BJ (cell line): ENCODE measurements at places on chromosomes 7 and 10.

- no peak for DNase-seq
Observed at GRCh38 chr10:128178302-128178958, 52.2 kb upstream of the MKI67 start.

DNA sequence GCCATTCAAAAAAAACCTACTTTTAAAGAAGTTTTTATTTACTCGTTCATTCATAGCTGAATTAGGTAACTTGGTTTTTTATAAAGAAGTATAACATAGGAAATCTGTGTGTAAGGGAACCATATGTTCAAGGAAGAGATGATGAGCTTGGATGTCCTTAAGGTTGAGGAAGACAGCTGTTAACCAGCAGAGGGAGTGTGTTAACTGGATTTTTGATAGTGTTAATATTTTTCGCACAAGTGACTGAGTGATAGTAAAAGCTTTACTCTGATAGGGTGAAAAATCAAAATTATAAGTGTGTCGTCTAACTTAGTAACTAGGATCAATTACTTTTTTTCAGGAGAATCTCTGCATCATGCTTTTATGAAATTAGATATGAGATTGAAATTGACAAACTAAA, 134.7 kb downstream of the ARL5B start:
- no peak for DNase-seq

DNA sequence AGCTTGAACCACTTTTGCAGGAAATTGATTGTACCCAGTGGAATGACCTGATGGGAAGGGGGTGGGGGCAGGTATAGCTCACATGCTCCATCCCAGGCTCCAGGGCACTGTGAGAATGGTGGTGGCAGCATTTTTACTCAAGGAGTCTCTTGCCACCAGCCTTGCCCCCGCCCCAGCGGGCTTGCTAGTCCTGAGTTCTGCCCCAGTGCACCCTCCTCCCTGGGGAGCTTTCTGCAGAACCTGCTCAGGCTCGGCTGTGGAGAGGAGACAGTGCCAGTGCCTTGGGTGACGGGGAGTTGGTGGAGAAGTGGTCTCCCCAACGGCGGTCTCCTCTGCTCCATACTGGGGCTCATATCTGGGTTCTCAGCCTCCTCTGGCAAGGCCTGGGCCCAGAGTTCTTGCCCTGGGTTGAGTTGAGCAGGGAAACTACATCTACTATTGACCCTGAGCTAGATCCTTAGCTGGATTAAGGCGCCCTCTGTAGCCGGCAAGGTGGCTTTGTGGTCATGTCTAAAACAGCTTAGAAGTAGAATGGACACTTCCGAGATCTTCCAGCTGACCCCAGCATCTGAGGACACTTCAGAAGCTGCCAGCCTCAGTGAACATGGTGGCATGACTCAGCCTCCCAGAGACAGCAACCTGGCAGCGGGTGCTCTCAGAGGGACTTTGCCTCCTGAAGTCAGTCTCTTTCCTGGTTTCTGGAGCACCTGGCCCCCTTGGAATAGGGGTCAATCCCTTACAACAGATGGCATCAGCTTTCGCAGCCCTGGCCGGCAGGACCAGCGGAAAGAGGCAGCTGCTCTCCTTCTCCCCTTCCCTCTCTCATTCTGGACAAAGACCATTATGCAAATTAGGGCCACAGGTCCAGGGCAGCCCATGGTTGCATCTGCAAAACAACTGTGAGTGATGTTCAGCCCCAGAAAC, 363.4 kb upstream of the MKI67 start:
- no peak for DNase-seq

DNA sequence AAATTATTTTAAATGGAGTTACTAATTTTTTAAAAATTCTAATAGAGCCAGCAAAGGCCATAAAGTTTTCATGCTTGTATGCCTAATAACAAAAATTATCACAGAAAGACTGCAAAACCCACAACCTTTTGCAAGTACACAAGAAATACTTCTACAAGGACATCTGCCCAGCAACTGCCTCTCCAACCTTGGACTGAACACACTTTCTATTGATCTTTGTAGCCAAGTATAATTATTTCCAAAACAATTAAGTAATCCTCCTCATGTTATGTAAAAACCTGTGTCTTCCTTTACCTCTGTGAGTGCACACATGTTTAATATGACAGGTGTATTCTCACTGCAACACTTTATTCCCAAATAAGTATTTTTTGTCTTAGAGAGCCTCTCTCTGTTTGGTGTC, 16.6 kb upstream of the ACSM6 start:
- DNase-seq: no peak

DNA sequence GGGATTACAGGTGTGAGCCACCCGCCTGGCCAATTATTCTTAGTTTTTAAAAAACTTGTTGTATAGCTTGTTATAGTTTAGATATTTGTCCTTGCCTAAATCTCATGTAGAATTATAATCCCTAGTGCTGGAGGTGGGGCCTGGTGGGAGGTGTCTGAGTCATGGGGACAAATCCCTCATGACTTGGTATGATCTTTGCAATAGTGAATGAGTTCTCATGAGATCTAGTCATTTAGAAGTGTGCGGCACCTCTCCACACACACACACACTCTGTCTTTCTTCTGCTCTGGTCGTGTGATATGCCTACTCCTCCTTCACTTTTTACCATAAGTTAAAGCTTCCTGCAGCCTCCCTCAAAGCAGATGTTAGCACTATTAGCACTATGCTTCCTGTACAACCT, 37.2 kb downstream of the FAM149B1 start:
- no peak for DNase-seq

- DNase-seq: no peak
Observed at GRCh38 chr7:159370-160270, 32.8 kb upstream of the FAM20C start.

DNA sequence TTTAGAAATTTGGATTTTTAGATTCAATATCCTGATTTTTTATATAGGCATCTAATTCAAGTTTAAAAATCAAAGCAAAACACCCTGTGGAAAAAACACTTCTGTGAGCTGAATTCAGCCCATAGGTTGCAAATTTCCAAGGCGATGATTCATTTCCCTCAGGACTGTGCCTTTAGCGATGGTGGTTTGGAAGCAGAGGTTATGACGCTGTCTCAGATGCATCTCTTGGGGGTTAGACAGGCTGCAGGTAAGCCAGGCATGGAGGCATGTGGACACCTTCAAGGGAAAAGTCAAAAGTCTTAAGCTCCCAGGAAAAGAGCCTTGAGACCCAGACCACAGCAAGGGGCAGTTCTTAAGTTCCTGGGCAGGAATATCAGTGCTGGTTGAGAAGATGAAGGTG, 9.5 kb upstream of the FRA10AC1 start:
- no peak for DNase-seq

GRCh38 chr10:30412901-30413300, 21.1 kb upstream of the MAP3K8 start:
- DNase-seq: no peak

DNA sequence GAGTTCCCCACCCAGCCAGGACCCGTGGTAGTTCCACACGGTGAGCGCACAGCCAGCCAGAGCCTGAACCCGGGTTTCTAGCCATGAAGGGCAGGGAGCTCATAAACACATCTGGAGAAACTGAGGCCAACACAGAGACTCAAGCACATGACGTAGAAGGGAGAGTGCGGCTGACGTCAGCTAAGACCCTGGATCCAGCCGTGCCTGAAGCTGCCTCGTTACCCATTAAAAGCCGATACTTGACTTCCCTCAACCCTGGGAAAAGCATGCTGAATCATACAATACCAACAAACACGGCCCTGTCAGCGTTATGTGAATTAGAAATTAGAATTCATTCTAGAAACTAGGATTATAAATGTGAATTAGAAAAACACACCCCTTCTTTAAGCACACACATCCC, 65.2 kb upstream of the PDGFA start:
- DNase-seq: no peak
